NCI-H446 (cell line): ENCODE measurements at places on chromosomes 4 and X.

GRCh38 chrX:129495900-129496299 lies 27.4 kb downstream of the SMARCA1 start:
- DNase-seq = no peak

GRCh38 chr4:71254451-71255012 lies 84.3 kb upstream of the SLC4A4 start:
- no peak for DNase-seq

DNA sequence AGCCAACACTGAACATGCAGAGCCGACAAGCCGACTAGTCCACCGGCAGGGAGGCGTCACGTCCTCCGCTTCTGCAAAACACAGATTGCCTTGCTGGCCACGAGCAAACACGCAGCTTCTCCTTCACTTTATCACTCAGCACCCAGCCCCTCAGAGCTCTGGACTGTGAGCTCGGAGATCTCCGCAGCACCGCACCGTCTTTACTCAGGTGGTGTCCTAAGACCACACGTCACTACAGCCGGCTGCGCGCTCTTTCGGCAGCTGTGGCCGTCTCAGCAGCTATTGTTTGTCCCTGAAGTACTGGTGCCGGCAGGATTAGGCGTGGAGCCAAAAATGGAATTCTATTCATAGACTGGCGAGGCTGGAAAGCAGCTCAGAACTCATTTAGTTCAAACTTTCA lies 72.0 kb downstream of the FAT1 start:
- DNase-seq = no peak

- DNase-seq = no peak
These were observed 54.9 kb upstream of the FRAS1 start for GRCh38 chr4:78002260-78002659.

GRCh38 chrX:68292471-68292870 lies 140.8 kb downstream of the OPHN1 start:
- DNase-seq = no peak

DNA sequence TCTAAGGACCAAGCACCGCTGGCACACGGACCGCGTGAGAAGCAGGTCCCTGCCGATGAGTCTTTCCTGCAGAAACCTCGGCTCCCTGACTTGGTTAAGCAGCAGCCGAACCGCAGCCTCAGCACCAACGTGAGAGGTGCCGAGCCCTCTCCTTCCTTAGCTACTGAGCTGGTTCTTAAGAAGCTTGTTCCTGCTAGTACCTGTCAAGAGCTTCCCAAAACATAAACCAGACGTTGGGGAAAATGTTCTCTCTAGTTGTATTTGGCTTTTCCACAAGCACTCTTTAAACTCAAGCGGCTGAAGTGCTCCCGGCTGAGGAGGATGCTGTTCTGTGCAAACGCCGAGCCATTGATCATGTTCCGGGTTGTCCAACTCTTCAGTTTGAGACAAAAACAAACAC lies 29.3 kb upstream of the TLR3 start:
- DNase-seq = no peak

GRCh38 chr4:26815706-26816105 lies 44.9 kb upstream of the STIM2 start:
- DNase-seq = no peak

DNA sequence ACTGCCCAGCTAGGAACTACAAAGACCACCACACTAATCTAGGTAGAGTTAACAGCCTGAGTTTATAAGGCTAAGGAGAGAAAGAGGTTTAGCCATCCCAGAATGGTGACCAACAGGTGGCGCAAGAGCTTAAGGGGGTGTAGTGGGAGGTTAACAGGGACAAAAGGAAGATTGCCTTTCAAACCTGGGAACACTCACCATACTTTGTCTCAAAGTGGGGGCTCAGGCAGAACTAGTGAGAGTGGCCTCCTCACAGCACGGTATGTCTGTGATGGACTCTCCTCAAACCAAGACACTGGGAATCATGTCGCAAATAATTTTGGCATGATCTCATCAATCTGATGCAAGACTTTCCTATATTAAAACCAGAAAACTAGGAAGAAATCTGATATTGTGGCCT lies 23.4 kb downstream of the CCNI start:
- DNase-seq = no peak

GRCh38 chr4:186283311-186283710 lies 17.3 kb downstream of the F11 start:
- DNase-seq = no peak

DNA sequence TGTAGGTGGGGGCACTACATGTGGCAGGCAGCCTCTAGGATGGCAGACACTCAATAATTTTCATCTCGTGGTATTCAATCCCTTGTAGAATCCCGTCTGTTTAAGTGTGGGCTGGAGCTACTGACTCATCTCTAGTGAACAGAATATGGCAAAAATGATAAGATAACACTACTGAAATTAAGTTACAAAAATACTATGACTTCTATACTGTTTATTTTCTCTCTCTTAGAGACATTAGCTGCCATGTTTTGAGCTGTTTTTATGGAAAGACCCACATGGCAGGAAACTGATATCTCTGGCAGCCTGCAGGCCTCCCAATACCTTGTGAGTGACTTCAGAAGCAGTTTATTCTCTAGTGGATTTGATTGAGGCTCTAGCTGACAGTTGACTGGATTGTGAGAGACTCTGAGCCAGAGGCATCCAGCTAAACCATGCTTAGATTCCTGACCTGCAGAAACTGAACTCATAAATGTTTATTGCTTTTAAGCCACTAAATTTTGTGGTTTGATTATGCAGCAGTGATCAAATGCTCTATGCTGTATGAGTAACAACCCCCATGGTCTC lies 298.8 kb upstream of the CTSO start:
- no peak for DNase-seq

DNA sequence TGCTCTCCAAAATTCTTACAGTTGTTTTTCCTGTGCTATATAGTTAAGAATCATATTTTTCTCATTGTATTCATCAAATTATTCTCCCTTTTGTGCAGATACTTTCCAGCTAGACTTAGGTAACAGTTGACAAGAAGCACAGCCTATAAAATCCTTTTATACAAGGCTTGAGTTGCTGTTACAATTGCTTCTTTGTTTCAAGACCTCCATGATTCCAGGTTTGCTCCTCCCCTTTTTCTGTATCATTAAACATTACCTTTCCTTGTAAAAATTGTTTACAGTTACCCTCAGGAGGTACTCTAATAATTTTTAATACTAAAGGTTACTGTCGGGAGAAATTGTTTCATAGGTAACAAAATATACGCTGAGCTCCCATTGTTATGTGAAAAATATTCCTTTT lies 192.3 kb upstream of the GRID2 start:
- DNase-seq = no peak

- no peak for DNase-seq
These were observed 87.7 kb upstream of the MAGEA4 start for GRCh38 chrX:151825007-151825406.

DNA sequence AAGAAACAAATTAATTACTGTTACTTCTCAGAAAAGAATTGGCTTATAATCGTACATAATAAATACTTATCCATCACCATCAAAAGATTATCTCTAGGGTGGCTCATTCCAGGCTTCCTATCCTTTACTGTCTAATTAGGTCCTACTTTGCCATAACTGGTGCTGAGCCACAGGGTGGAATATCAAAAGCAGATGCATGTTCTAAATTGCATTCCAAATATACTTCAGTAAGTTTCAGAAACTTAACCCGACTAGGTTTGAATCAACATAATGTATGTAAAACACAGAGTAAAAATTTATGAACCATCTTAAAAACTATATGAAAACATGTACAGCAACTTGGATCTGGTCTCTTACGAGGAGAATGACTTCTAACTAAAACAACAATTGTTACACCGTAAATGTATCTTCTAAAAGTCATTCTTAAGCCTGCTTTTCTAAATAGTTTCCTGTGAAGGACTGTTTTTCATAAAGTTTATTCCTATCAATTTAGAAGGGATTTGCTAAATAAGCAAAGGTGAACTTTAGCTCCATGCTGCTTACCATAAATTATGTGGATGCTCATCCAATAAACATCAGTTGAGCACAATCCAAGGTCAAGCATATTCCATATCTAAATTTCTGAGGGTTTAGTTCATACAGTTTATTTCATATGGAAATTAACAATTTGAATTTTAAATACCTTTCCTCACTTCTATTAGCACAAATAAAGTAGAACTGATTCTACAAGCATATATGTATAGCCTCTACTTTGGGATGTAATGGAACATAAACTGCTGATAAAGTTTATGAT lies 13.4 kb downstream of the ZAR1 start:
- DNase-seq = no peak

DNA sequence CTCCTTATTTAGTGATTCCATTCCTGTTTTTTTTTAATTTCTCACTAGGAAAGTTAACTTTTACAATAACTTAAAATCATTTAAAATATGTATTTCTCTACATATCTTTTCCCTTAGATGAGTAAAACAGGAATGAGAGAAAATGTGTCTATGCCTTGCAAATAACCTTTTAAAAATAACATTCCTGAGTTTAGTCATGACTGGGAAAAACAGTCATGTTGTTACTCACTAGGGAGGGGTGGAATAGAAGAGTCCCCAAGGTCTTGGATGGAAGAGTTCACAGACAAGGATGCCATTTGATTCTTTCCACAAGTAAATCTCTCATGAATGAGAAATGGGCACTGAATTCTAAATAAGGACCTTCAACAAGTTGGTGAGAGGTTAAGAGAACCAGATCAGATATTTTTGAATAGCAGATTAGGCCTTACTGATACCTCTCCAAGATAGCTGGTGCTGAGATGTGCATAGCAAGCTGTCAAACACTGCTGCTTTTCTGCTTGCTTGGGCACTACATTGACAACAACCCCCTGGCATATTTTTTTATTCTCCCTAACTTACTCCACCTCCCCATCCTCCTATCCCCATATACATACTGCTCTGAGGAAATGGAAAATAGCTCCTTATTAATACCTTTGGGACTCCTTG lies 25.1 kb downstream of the UGDH start:
- DNase-seq = no peak

- DNase-seq = no peak
These were observed 52.1 kb upstream of the RASGEF1B start for GRCh38 chr4:81523672-81524327.

DNA sequence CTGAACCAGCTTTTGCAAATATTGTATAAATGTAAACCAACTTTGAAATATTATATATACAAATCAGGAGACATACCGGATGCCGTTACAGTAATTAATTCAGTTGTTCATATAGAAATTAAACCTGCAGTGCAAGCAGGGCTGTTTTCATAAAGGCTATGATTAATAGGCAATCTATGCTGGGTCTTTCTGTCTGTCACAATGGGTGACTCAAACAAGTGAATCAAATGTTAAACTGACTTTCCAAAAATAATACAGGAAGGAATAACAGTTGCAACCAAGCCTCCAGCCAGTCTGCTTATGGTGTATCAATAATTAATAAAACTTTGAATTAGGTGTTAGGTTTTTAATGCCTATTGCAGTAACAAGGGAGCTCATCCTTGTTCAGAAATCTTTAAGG lies 43.9 kb downstream of the GABRB1 start:
- no peak for DNase-seq

GRCh38 chrX:2549876-2550275 lies 49.1 kb upstream of the DHRSX start:
- DNase-seq = no peak

- DNase-seq = no peak
These were observed 222.7 kb upstream of the LNX1 start for GRCh38 chr4:53813998-53814397.

DNA sequence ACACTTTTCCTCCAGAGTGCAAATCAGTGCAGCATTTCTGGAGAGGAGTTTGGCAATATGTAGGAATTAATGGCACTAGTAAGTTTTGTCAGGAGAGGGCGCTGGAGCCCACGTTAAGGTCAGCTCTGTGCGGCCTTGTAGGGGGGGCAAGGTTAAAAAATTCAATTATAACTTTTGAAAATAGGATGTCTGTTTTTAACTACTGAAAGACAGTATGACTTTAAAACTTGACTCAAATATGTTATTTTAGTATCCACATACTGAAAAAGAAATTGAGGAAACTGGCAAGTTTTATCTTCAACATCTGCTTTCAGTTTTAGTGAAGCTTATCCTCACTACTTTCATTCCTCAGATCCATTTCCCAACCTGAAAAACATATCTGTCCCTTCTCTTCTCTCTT lies 30.9 kb upstream of the HSD17B13 start:
- DNase-seq = no peak

- peak; percentile 78 for DNase-seq
These were observed 730.7 kb upstream of the SLIT2 start for GRCh38 chr4:19520939-19521520.

GRCh38 chr4:26144526-26145155 lies 176.2 kb upstream of the RBPJ start:
- no peak for DNase-seq

- DNase-seq = no peak
These were observed 37.7 kb downstream of the MECP2 start for GRCh38 chrX:154059729-154060245.

- DNase-seq = no peak
These were observed 182.1 kb downstream of the EVC2 start for GRCh38 chr4:5526080-5526846.

DNA sequence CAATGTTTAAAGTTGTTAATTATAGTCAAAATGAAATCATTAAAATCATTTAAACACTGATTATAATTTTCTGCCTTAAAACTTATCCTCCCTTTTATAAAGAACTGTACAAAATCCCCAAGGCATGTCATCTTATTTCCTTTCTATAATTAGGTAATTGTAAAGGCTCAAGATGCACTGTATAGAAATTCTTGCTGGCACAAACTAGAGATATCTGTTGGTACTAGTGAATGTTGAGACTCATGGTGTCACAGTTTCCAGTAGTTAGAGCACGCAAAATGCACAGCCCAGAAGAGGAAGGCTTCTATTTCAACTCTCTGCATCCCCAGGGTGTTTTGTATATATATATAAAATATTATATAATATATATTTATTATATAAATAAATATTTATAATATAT lies 22.7 kb upstream of the PLA2G12A start:
- DNase-seq = no peak

DNA sequence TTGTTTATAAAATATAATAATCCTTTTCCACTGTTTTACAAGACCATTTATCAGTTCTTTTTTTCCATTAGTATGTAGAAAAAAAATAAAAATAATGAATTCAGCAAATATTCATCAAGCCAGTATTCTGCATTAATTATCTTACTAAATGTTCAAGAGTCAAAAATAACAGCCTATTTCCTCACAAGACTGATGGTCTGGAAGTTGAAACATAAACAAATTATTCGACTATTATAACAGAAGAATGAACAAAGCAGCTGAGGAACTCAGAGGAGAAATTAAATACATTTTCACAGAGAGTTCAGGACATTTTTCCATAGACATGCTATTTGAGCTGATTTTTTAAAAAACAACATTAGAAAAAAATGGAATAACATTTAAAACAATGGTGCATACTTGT lies 2594.8 kb downstream of the ARAP2 start:
- no peak for DNase-seq

DNA sequence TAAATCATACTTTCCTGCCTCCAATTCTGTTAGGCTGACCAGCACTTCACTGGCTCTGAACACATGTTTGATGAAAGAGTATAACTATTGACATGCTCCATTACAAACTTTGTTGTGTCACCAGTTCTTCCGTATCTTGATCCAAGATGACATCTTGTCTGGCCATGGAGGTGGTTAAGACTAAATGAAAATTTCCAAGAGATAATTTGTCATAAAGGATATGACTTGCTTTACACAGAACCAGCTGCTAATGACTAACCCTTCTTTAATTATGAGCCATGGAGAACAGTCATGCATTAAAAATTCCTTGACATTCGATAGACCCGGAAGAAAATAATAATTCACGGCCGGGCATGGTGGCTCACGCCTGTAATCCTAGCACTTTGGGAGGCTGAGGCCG lies 17.7 kb upstream of the N4BP2 start:
- no peak for DNase-seq
